ENCODE measurements at places on chromosomes 16 and 17.

GRCh38 chr17:48729335-48730239 lies 1.0 kb upstream of the HOXB13 start:
- peak; percentile 12 for DNase-seq

GRCh38 chr17:9115214-9116191 lies 94.2 kb downstream of the NTN1 start:
- DNase-seq: no peak

DNA sequence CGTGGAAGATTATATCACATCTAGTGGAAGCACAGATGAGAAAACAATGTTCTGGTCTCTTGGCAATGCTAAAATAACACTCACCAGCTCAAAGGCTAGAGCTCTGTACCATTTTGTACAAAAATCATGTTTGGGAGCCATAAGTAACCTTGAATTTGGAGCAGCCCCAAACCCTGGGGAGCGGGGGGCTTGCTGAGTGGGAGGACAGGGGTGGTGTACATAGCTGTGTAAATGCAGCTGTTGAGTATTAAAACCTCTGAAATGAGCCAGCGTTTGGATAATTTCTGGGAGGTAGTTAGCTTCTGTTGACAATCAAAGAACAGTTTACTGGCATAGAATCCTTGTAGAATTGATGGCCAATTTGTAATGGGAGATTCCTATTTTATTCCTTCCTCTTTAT lies 4.3 kb downstream of the MYH8 start:
- DNase-seq: no peak

GRCh38 chr17:67110619-67111018 lies 66.3 kb downstream of the CACNG1 start:
- DNase-seq: no peak

DNA sequence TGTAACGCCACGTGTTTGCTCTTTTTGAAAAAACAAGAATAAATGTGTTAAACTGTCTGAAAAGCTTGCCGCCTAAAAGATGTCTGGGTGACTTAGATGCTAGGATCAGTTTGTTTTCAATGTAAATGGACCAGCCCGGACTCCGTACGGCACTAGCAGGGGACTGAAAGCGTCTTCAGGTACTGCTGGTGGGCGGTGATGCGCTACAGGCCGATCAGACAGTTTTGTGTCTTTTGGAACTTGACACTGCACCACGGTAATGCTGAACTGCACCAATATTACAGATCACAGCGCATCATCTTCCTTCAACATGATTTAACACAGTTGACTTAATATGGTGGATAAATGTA lies 727 bp upstream of the MBTPS1 start:
- no peak for DNase-seq

DNA sequence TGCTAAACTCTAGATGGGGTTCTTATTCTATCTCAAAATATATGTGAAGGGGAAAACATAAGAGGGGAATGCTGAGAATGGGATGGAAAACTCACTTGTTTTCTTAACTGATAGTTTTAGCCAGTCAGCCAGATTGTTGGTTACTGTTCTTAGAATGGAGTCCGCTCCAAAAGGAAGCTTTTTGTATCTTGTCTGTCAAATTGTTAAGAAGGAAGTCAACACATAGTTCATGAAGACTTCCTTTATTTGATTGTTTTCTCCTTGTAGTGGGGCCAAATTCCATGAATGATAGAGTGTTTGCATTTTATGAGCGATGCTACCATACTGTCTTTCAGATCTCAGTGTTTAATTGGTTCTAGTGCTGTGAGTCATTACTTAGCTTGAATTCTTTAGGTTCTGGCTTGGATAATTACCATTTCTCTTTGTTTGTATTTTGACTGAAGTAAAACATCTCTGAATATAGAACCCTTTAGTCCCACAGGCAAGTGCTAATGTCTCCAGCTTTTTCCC lies 98.3 kb upstream of the GOT2 start:
- no peak for DNase-seq

DNA sequence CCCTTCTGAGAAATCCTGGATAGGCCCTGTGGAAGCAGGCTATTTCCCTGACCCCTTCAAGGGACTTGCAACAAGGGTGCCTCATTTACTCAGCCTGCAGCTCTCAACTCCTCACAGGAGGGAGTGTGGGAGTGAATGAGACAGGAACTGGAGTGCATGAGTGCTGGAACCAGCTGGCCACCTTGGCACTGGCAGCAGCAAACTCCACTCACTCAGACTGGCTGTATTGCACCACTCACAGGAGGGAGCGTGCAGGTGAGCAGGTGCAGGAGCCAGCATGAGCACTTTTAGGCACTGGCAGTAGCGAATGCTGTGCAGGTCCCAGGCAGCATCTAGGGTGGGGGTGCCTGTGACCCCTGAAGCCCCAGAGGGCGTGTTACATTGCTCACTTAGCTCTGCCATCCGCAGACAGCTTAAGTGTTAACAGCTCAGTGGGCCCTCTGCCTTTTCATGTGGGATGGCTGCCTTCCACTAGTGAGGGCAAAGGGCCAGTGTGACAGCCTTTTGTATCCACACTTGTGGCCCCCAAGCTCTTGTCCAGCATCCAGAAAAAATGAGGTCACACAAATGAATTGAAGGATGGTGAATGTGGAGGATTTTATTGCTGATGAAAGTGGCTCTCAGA lies 11.0 kb upstream of the ZNHIT3 start:
- DNase-seq: peak; percentile 10

DNA sequence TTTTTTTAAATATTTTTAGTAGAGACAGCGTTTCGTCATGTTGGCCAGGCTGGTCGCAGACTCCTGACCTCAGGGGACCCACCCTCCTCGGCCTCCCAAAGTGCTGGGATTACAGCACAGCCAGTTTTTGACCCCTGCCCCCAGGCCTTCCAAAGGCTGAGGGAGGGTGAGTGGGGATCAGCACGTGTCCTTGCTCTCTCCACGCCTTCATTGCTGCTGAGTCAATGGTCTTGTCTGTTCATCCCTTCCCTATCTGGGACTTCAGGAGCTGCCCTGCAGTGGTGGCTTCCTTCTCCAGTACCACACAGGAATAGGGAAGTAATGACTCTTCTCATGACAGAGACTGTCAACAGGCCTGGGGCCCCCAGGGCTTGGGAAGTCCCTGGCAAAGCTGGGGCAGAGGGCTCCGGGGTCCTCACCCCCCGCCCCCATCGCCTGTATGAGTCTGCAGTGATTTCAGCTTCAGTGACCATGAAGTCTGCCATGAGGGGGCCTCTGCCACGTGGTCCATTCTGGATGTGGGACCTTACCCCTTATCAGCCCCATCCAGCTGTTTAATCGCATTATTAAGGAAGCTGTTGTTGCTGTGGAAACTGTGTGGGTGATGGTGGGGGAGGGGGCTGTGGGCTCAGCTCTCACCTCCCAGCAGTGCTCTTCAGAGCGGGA lies 6.1 kb downstream of the ABCC3 start:
- no peak for DNase-seq

- DNase-seq: peak; percentile 5
Observed at GRCh38 chr17:28916302-28916934, 13.5 kb upstream of the DHRS13 start.

DNA sequence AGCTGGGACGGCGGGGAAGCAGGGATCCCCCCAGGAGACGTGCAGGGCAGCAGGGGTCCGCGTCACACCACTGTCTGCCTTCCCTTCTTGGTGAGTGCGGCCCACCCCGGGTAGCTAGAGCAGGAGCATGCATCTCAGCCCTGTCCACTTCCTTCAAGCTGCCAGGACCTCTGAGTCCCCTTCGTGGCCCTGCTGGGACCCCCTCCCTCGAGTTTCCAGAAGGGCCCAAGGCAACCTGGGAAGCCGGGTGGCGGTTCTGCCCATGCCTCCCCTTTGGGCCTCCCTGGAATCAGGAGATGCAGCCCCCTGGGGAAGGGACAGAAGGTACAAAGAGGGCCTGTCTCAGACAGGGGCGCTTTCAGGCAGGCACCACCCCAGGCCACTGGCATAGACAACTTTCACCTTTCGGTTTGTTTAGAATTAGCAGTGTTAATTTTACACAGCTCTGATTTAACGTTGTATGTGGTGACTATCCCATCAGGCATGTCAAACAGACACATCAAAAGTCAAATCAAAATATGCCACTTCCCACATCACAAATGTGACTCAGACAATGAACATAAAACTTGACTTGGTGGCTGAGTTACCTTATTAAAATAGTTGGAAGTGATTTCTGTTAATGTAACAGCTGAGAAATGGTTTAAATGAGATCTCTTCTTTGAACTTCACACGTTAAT lies 94.5 kb upstream of the METRNL start:
- DNase-seq: no peak

DNA sequence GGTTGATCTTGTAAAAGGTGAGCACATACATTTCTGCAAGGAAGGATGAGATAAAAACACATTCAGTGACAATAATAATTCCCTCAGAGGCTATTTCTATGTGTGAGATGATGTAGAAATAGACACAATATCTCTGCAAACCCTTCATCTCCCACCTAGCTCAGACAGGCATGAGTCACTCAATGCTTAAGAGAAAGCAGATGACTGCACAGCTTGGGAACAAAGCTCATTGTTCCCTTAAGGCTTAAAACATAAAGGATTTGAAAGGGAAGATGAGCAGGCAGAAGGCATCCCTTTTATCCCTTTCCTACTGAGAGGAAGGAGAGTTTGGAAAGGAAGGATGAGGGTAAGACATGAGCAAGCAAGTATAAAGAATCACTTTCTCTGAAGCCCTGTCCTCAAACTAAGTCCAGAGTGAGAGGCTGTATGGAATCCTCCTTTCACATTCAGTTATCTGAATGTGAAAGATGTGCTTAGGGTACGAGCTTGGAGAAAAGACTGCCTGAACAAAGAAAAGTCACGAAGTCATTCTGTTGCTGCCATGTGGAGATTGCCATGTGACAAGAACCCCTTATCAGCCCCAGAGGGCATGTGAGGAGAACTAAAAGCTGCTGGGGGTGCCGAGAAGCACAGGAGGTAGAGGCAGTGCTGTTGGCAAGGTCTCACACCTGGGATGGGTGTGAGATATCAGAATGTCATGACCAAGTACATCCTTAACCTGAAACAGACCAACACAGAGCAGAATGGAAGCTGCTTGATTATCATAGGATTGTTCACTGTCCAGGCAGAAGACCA lies 58.2 kb downstream of the CNTNAP4 start:
- no peak for DNase-seq

- DNase-seq: no peak
Observed at GRCh38 chr17:65850486-65850885, 289.0 kb upstream of the AXIN2 start.

DNA sequence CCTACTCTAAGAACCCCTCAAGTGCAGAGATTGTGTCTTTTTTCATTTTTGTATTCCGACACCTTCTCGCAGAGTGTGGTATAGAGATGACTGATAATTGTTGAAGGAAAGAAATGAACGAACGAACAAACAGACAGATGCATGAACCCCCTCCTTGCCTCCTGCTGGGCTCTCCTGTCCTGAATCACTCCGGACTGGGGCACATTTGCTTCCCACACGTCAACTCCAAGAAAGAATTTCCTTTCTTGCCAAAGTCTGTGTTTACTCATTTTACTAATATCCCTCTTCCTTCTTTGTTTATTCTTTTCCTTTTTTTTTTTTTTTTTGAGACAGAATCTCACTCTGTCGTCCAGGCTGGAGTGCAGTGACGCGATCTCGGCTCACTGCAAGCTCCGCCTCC lies 37.5 kb upstream of the BHLHA9 start:
- DNase-seq: no peak

- no peak for DNase-seq
Observed at GRCh38 chr17:40873255-40873654, 6.2 kb upstream of the KRT12 start.

GRCh38 chr17:1783834-1784611 lies 22.2 kb downstream of the SERPINF1 start:
- peak; percentile 10 for DNase-seq

DNA sequence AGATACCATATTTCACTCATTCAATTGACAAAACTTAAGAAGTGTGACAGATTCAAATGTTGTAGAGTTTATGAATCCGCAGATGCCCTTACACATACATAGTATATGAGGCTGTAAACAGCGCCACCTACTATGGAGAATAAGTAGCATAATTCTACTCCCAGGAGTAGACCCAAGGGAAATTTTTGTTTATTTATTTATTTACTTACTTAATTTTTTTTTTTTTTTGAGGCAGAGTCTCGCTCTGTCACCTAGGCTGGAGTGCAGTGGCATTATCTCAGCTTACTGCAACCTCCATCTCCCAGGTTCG lies 35.5 kb downstream of the GAN start:
- DNase-seq: no peak

DNA sequence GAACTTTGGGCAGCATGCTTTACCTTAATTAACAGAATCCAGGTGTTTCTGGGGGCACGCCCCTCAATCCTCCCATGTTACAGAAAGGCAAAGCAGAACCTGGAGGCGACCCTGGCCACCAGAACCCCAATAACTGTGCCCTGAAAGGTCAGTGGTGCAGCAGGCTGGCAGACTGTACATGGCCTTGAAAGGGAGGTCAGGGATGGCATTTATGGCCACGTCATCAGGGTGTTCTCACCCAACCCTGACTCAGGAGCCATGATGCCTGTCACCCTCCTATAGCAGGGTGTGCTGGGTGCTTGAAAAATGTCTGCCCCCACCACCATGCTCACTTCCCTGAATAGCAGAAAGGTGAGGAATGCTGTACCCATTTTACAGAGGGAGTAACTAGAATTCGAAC lies 177.7 kb downstream of the TMEM132E start:
- no peak for DNase-seq

DNA sequence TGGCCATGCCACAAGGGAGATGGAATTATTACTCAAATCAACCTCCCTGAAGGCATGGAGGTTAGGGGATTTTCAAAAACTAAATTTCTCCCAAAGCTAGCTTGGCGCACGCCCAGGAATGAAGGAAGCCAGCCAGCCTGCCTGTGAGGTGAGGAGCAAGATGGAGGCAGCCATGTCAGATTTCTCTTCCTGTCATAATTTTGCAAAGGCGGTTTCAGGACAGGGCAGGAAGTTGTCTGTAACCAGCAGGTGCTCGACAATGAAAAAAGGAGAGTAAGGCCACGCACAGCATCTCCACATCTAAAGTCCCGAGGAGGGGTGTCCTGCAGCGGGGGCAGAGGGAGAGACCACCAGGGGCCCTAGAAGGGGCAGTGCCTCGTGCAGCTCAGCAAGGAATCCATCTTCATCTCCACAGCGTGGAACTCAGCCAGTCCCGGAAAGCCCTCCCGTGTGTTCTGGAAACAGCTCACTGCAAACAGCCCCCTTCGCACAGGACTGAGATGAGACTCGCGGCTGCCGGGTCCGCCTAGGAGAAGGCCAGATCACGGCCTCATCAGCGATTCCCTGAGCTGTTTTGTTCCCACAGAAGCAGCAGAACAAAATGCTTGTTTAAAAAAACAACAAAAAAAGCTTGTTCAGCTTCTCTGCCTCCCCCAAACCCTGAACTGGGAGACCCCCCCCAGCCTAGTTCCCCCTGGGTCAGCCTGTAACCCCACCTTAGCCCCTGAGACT lies 47.8 kb downstream of the SLC7A5 start:
- no peak for DNase-seq
